ENCODE measurements at places on chromosomes 6 and 20.

DNA sequence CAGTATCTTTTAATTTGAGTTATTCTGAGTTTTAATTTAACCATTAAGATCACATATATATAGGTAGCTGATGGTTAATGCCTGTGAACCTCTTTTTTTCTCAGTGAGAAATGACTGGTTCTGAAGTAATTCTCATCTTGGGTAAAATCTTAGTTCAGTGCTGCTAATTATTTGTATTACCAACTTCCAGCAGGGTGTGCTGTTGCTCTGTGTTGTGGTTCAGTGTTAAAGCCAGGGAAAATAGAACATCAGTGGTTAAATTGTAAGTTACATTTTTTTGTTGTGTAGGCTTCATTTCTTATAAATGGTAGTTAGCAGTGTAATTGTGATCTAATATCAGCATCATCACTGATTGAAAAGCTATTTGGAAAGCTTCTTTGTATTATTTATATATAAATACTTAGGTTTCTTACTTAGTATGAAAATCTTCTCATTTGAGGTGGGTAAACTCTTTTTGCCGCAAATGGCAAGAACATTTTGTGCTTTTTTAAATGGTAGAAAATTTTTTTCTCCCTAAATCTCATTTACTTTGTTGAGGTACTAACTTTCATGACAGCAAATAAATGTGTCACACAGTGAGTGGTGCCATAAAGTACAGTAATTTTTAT, 43.7 kb downstream of the CDC5L start:
- peak; percentile 22 for DNase-seq

GRCh38 chr6:144190080-144190479, 39.8 kb downstream of the STX11 start:
- DNase-seq = no peak

GRCh38 chr6:49543087-49543858, 7.2 kb upstream of the C6orf141 start:
- DNase-seq = no peak

- DNase-seq = no peak
Observed at GRCh38 chr6:39295611-39296011, 18.6 kb downstream of the KCNK17 start.

DNA sequence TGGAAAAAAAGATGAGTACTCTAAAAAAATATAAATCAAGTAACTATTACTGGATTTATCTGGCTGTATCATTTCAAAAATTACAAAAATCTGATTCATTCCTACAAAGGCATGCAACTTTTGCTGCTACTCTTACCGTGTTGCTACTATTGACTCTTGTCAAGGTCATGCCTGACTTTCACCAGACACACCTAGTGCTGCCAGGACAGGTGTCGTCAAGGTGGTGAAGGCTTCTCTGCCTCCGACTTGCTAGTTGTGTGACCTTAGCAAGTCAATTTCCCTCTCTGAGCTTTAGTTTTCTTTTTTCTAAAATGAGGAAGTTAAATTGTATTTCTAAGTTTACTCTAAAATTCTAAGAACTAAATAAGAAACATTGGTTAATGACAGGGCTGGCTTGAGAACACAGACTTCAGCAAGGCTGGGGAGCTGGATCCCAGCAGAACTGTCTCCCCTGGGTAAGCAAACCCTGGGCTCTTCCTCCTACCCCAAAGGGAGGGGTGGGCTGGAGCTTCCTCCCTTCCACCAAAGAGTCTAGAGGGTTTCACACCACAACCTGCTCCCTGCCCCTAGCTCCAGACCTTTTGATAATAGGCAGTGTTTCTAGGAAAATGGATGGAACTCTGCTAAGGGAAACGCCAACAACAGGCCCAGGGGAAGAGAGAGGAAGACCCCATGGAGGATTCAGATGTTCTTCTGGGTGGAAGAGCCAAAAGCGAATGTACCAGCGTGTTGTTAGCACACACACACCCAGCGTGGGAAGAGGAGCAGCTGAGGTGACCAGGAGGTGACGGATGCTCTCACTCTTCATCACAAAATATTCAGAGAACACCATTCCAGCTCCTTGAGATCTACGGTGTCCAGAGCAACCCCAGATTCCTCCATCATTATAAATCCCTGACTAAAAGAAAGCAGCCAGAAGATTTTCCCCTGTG, 47.9 kb upstream of the CITED2 start:
- no peak for DNase-seq

- no peak for DNase-seq
Observed at GRCh38 chr6:157984686-157985225, 3.1 kb downstream of the SYNJ2 start.

- no peak for DNase-seq
Observed at GRCh38 chr6:108622641-108623298, 62.1 kb downstream of the FOXO3 start.

DNA sequence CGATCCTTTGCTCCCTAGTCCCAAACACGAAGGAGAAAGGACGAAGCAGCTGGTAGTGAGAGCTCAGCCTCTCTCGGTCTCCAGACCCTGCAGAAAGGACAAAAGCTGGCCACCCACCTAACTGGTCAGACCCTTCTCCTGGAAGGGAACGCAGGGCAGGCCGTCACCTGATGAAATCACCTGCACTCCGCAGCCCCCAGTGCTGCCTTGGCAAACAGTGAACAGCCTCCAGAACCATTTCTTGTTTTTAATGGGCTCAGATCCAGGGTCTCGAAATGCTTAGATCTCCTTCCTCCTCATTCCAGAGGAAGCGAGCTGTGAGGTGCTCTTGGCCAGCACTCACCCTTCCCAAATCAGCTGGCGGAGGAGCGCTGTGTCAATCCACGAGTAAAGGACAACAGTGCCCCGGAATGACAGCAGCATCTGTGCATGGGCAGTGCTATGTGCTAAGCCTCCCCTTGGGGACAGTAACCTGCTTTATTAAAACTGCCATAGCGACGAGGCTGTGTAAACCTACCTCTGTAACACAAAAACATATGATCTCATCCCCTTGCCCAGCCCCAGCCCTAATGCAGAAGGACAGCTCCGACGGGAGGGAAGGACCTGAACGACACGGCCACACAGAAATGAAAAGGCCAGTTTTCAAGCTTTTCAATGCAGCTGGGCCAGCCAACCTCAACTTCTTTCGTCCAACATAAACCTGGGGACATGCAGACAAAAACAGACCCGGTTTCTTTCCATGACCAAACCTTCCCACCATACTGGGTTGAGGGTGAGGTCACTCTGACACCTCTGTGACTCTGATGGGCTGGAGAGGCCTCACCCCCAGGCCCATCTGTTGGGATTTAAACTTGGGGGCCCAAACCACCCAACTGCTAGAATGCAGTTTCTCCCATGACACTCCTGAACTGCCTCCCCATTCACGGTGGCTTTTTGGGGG, 43.3 kb downstream of the SULF2 start:
- DNase-seq = no peak

- no peak for DNase-seq
Observed at GRCh38 chr6:117206944-117207687, 58.2 kb upstream of the VGLL2 start.

DNA sequence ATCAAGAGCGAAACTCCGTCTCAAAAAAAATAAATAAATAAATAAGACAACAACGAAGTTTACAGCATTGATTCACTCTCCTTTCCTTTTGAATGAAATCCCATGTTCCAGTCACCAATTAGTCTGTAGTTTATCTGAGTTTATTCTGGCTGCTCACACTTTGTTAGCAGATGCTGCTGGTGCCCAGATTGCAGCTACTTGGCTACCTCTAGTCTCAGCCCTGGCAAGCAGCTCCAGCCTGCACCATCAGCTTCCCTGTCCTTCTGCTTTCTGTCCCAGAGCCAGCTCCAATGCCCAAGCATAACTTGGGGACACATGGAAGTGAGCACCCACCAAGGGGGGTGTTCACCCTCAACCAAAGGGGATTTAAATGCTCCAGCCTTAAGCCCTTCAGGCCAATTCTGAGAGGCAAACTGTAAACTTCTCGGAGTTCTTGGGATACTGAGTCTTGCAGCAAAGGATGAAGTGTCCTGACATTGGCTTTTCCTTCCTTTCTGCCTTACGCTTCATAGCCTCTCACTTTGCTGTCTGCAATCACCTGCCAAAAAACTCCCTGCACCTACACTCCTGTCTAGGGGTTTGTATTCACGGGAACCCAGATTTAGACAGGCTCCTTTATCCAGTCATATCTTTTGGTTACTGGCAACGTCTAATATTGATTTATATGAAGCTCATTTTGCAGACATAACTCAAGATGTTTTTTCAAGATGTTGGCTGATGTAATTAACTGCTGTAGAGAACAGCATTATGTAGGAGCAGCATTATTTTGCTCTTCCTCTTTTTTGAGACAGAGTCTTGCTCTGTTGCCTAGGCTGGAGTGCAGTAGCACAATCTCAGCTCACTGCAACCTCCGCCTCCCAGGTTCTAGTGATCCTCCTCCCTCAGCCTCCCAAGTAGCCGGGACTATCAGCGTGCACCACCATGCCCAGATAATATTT, 9.8 kb upstream of the TASP1 start:
- no peak for DNase-seq

GRCh38 chr20:13758884-13759283, 25.8 kb downstream of the ESF1 start:
- DNase-seq = no peak

DNA sequence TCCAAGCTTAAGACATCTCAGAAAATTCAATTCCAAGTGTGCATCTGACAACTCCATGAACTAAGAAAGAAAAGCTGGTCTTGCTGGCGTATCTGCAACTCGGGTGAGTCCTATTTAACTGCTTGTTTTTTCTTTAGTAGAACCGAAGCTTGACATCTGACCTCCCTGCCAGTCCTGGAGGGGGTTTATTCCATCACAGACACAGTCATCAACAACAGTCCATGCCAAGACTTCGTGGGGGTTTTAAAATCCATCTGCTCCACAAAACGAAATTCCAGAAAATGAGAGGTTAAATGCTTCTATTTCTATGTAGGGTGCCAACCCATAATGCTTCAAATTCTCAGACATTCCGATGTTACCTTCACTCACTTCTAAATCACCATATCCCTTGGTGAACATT, 133.9 kb downstream of the IPCEF1 start:
- DNase-seq = no peak

GRCh38 chr6:130019326-130020072, 1.1 kb downstream of the L3MBTL3 start:
- DNase-seq = no peak

- no peak for DNase-seq
Observed at GRCh38 chr6:137403855-137404254, 90.3 kb downstream of the OLIG3 start.
